ENCODE measurements at places on chromosomes 12 and 14. TPM values are rescaled to one million over a fixed set of nuclear protein-coding genes. Genes with fewer than 3 reads are reported as not detected.

DNA sequence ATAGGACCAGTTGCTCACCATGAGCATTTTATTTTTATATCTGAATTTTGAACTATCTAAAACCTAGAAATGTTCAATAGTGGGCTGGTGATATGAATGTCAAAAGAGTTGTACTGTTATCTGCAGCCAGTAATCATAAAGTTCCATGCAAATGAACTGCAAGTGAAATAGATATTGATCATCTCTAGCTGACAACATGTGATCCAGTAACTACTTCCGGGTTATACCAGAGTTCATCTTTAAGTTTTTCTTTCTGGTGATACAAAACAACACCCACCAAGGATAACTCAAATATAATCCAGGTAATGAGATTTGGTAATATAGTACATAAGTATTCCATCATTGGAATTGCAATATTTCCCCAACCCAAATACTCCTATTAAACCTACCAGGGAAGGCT lies 4.1 kb downstream of the IL26 start:
- no peak for DNase-seq

GRCh38 chr14:92927349-92928257 lies 4.7 kb downstream of the CHGA start:
- no peak for DNase-seq

GRCh38 chr14:99879401-99880295 lies 86.4 kb downstream of the EML1 start:
- DNase-seq: no peak

- no peak for DNase-seq
Observed at GRCh38 chr12:21252070-21252469, 82.6 kb downstream of the SLCO1A2 start.

DNA sequence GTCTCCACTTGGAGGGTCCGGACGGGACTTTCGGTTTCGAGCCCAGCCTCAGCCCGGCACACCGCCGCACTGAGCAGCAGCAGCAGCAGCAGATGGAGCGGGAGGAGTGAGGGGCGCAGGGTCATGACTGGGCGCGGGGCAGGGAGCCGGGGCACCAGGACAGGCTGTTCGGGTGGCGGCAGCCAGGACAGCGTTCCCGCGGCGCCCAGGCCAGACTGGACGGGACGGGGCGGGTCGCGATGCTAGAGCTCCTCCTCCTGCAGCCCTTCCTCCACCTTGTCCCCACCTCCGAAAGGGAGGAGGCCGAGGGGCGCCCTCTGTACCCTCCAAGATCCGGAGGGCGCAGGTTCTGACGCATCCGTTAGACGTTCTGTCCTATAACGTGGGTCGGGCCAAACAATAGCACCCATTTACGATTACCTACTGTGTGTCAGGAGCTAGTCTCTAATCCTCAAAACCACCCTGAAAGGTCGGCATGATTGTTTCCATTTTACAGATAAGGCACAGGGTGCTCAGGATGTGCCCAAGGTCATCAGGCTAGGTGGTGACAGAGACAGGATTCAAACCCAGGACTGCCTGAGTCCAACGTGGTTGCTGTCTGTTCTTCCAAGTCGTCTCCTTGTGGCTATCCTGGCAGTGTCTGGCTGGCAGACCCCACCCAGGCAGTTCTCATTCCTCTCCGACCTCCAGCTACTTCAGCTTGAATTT lies at the start of gene FKBP11:
TSS of gene FKBP11 (minus strand) at position 189 of the 708 bp plus-strand sequence. CDS start at position 125, 64 bp downstream.
- DNase-seq: peak; percentile 67

DNA sequence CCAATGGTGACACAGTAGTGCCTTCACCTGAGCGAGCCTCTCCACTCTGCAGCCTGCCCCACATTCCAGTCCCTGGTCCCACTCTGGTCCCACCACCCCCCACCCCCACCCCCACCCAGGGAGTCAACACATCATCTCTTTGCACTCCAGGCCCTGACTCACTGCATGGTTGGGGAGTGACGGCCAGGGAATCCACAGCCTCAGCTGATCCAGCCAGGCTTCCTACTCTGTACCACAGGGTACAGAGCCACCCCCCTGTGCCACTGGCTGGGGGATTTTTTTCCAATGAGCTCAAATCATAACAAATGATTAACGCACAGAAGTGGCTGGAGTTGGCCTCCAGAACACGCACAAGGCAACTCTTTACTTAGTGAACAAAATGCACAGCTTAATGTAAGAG lies 233.7 kb downstream of the NTF3 start:
- no peak for DNase-seq

Gene ACOT6
- polyA plus RNA-seq: not detected

Gene TC2N
- 5.0 TPM for polyA plus RNA-seq

Gene NGB
- not detected for polyA plus RNA-seq

Gene GSG1
- not detected for polyA plus RNA-seq

Gene SELPLG
- 0.88 TPM for polyA plus RNA-seq

Gene MMAB
- 41.3 TPM for polyA plus RNA-seq

Gene FOXM1
- polyA plus RNA-seq: 0.14 TPM

Gene ENDOU
- 0.29 TPM for polyA plus RNA-seq

Gene PPP1R1A
- polyA plus RNA-seq: 46.6 TPM

All from heart right ventricle (tissue), 16 donors.